ENCODE measurements at places on chromosomes 3 and 15.

GRCh38 chr3:54530944-54531343 lies 396.9 kb downstream of the LRTM1 start:
- DNase-seq, result no peak

DNA sequence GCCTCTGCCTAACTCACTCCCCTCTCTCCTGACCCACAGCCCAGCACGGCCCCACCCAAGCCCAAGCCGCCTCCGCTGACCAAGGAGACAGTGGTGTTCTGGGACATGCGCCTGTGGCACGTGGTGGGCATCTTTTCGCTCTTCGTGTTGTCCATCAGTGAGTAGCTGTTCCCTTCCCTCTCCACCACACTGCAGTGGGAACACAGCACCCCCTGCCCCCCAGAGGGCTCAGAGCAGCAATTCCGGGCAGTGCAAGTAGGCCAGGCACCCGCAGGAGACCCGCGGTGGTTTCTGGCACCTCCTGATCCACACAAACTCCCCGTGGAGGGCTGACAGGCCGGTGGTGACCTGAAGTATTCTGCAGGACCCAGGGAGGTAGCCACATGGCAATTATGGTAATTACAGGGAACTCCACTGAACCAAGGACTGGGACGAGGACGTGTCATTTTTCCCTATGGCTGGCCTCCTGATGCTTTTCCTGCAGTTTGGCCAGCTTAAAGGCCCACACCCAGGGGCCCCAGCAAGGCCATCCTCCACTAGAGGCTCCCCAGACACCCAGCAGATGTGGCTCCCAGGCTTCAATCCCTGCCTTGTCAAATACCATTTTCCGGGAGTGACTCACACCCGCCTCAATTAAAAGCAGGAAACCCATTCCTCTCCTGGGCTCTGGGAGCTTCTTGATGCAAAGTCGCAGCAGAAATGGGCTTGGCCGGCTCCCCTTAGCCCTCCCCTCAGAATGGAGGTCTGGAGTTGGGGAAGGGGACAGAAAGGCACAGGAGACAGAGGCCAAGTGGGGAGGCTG lies 4.8 kb downstream of the TMIE start:
- no peak for DNase-seq

DNA sequence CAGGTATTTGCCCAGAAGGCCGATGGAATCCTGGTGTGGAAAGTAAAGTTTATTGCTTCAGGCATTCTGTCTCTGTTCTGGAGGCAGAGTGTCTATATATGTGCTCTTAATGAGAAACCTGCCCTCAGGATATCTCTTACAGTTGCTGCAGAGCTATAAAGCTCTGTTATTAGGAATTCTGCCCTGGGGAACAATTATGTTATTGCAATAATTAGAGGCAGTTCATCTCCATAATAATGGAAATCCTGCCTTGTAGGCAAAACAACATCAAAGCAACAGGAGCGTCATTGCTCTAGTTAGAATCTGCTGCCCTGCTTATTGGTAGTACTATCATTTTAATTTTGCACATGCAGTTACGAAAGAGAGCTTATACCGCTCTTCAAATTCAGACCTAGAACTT lies 175.6 kb downstream of the IL5RA start:
- DNase-seq, result no peak

GRCh38 chr15:91304786-91305185 lies 204.7 kb downstream of the SV2B start:
- no peak for DNase-seq

DNA sequence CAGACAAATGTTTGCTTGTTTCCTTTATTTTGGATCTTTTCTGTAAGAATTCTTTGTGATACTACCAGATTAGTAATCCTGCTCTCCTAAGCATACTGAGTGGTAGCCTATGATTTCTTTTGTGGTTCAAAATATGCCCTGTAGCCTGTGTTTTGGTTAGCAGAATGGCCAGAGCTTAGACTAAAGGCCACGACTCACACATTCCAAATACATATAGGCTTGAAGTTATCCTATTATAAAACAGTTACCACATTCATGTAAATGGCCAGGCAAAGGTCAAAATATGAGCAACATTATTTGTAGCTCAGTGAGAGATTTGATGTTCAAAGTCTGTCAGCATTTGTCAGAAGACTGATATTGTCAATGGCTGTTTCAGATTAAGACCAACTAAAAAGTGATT lies 84.5 kb downstream of the MITF start:
- DNase-seq, result no peak
